BJ (cell line): ENCODE measurements at places on chromosomes 3 and 15.

GRCh38 chr15:44308415-44308814 is 19.9 kb downstream of the GOLM2 start:
- no peak for DNase-seq

- no peak for DNase-seq
Measured at GRCh38 chr3:50554553-50554952, 13.0 kb downstream of the C3orf18 start.

GRCh38 chr3:77042343-77042742 is 2.4 kb downstream of the ROBO2 start:
- no peak for DNase-seq

- no peak for DNase-seq
Measured at GRCh38 chr15:67013696-67014095, 51.7 kb upstream of the SMAD3 start.

GRCh38 chr3:21466476-21466875 is 284.5 kb downstream of the ZNF385D start:
- no peak for DNase-seq

DNA sequence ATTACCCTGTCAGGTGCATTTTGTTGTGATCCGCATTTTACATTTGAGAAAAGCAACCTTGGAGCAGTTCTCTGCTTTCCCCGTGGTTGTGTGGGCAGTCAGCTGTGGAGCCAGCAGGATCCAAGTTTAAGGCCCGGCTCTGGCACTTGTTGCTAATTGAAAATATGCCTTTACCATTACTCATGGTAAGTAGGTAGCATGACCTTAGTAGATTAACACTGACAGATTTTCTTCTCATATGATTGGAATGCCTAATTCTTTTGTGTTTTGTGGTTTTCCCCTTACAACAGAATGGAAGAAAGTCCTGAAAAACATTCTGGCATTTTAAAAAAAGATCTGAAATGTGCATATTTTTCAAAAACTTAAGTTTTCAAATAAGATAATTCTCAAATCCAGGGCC is 246.5 kb upstream of the LRRN1 start:
- peak; percentile 12 for DNase-seq

DNA sequence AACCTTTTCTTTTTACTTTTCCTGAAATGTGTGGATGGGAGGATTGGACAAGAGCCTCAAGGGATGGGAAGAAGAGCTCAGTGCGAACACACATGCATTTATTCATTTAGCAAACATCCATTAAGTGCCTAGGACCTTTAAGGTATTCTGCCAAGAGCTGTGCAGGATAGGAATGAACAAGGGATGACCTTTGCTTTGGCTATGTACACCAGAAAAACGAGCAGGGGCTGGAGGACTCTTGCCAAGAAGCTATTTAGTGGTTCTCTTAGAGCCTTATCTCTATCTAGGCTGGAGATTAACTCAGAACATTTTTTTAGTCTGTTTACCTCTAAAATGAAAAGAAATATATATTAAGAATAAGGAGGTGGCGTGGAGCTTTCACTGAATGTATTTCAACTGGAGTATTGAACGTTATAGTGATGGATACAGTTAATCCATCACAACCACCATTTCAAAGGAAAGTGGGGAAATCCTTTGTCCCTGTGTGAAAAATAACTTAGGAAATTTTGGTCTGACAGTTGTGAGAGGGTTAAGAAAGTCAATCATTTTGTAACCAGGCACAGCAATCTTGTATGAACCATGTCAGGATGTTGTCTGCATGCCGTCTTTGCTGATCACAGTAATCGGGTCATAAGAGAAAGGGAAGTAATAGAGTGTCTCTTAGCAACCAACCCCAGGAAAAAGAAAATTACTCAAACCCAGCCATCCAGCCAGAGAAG is 279.0 kb downstream of the LPP start:
- DNase-seq: no peak

DNA sequence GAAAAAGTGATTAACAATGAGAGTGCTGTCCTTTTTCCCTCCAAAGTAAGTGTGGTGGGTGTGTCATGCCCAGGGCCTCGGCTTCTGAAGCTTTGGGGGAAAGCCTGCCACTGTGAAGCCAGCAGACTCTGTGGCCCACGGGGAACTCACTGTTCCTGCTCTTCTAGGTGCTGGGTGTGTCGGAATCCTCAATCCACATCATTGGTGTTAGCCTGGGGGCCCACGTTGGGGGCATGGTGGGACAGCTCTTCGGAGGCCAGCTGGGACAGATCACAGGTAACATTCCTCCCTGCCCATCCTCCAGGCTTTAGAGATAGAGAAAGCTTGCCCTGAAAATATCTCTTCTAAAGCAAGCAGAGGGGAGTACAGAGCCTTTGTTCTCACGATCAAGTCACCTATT is 11.6 kb downstream of the PLA1A start:
- DNase-seq: no peak

DNA sequence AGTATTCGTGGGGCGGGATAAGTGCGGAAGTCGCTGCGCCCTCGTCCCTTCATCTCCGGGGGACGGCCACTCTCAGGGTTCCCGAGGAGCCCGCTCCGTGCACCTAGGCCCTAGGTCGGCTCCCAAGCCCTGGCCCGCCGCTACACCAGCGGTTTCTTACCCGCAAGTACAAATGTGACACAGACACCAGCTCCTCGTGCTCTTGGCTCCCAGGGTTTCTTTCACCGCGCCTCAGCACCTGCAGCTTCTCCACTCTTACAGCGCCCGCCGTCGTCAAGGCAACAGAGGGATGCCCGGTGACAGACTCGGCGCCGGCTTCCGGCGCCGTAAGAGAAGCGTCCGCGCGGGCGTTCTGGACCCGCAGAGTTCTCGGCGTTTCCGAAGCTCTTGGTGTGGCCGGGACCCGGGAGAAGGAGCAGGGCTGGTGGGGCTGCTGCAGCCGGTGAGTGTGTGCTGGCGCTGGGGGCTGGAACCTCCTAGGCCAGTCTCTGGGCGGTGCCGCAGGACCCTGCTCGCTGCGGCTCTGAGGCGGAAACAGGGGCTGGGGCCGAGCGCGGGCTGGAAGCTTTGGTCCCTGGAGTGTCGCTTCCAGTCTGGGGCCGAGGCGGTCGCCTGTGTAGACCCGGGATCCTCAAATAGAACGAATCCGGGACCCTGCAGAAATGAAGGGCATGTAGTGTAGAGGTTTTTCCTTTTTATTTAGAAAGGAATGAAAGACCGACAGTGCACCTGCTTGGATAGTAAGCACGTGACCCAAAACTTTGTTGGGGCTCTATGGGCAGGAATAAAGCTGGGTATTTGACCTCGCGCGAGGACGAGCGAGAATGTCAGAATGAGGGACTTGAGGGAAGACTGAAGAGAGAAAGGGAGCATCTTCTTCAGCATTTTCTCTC is 155.4 kb upstream of the GOLGA6L4 start:
- DNase-seq: no peak

- no peak for DNase-seq
Measured at GRCh38 chr3:20692675-20693074, 506.7 kb upstream of the SGO1 start.

DNA sequence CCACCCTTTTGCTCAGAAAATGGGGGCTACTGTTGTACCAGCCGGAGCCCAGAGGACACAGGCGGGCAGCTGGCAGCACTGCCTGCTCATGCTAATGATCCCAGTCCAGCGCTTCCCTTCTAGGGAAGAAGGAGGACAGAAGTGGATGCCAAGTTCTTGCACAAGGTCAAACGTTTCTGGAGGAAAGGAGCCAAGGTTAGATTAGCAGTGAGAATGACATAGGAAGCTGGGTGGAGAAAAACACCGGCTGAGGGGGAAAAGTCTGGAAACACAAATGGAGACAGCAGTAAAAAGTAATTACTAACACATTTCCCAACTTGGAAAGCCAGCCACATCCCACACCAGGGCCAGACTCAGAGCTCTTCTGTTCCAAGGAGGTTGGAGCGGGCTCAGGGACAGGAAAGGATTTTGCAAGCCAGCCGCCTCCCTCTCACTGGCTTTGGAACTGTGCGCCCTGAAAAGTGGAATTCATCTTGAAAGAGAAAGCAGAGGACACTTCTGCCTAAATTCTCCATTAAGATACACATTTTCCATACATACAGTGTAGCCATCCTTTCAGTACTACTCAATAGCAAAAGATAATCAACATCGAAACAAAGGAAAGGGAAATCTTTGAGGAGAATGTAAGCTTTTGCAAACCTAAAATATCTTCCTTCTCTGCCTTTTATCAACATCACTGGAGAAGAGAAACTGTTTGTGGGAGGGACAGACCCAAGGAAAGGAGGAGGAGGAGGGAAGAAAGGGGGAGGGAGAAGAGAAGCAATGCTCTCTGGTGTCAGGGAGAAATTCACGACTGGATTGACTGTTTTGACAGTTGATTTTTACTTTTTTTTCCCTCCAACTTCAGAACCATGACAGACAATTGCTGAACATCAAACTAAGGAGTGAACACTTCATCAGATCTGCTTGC is 133.6 kb downstream of the CD47 start:
- peak; percentile 71 for DNase-seq

DNA sequence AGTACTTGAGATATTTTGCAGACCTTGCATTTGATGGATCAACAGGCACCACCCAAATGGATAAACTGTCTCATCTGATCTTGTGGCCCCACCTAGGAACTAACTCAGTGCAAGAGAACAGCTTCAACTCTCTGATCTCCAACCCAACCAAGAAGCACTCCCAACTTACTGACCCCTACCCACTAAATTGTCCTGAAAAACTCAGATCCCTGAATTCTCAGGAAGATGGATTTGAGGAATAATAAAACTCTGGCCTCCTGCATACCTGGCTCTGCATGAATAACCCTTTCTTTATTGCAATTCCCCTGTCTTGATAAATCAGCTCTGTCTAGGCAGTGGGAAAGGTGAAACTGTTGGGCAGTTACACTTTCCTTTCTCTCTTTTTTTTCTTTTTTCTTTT is 247.9 kb downstream of the ZPLD1 start:
- no peak for DNase-seq

DNA sequence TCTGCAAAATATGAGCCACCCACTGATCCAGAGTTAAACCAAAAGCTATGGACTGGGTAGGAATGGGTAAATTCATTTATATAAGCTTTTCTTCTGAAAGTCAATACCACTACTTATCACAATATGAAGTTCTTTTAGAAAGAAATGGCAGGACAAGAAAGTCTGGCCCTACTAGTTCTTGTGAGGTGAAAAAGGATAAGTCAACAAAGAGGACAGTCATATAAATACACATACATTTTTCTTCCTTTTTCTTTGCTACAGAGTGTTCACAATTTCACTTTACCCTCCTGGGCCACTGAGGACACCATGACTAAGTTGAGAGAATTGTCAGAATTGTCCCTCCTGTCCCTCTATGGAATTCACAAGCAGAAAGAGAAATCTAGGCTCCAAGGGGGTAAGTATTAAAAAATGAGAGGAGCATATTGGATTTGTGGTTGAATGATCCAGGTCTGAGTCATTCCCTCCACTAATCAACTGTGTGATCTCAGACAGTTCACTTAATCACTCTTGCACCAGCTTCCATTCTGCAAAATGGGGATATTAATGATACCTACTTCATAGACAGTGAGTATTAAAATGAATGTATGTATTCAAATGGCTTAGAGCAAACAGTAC is 27.6 kb downstream of the ACP3 start:
- no peak for DNase-seq

GRCh38 chr3:153028381-153028780 is 133.6 kb upstream of the RAP2B start:
- no peak for DNase-seq

GRCh38 chr3:157231071-157231470 is 71.1 kb upstream of the CCNL1 start:
- DNase-seq: peak; percentile 16

- no peak for DNase-seq
Measured at GRCh38 chr15:31270767-31271166, 55.9 kb upstream of the KLF13 start.

DNA sequence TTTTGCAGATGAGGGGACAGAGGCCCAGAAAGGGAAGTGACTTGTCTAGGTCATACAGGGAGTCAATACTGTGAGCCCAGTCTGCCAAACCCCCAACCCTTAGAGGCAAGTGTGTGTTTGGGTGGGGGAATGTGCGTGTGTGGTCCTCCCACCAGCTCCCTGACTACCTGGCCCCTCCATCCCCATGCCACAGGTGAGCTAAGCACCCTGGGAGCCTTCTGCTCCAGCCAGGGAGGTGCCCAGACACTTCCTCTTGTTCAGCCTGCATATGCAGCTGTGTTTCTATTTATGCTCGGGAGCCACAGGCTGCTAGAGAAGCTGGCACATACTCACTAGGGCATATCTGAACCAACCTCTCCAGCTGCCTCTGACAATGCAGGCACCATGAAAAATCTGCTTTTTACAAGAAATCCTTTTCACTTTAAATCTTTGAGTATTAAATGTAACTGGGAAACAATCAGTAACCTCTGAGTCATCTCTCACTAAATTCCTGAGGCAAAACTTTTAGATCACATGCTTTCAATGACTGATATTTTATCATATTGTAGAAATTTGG is 20.7 kb downstream of the TBC1D2B start:
- no peak for DNase-seq

DNA sequence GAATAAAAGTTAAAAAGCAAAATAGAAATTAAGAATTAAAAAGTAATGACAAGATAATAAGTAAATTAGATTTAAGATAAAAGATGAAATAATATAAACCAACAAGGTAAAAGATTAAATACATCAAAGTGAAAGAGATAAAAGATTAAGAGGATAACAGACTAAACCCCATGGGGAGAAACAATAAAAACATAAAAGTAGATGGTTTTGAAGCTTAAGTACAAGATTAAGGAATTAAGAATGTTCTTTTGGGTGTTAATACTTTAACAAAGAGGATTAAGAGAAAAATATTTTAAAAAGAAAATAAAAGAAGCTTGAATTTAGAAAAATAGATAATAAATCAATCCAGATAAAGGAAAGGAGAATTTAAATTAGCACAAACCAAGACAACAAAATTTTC is 85.4 kb downstream of the SQOR start:
- DNase-seq: no peak

- DNase-seq: no peak
Measured at GRCh38 chr3:18077128-18077840, 334.9 kb upstream of the TBC1D5 start.

- DNase-seq: no peak
Measured at GRCh38 chr15:42727750-42728381, 9.1 kb downstream of the CDAN1 start.

GRCh38 chr3:19596408-19596807 is 337.6 kb downstream of the EFHB start:
- no peak for DNase-seq

DNA sequence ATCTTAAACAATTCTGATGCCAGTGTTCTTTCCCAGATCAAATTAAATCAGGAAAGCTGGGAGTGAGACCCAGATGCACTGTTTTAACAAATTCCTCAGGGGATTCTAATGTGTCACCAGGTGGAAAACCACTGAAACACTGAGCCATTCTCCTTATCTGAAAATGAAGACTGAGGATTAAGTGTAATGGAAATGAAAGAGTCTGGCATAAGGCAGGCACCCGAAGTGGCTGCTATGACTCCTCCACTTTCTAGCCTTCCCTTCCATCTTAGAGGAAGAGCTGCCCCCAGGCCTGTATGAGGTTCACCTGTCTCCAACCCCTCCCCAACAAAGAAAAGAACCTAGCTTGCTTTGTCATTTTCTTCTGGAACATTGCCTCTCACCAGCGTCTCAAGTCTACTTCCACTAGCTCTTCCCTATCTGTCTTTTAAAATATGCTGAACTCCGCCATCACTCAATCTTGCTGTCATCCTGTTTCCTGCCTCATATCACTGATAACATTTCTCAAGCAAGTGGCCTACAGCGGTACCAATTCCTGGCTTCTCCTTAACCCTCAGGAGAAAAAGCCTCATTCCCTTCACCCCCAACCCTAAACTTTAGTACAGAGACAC is 13.7 kb upstream of the ABHD2 start:
- no peak for DNase-seq
